ENCODE measurements at places on chromosomes 7 and 10.

DNA sequence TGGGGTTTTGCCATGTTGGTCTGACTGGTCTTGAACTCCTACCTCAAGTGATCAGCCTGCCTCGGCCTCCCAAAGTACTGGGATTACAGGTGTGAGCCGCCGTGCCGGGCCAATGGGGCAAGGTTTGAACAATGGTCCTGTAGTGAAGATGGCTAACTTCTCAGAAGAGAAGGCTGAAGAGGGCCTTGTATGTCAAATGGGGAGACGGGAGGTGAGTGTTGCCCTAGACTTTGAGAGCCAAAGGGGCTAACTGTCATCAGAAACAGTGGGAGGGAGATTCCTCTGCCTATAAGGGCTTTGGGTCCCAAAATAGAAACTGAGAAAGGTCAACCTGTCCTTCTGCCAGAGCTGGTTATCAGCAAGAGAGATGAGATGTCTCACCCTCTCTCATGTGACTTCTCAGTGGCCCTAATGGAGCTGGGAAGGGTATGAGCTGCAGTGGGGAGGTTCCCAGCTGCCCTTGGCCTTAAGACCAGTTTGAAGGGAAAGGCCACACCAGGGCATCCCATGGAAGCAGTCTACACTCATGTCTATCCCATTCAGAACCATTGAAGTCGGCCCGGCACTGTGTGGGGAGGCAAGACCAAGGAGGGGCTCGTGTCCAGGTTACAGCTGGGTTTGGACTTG lies 1.3 kb upstream of the SAMD8 start:
- no peak for DNase-seq

DNA sequence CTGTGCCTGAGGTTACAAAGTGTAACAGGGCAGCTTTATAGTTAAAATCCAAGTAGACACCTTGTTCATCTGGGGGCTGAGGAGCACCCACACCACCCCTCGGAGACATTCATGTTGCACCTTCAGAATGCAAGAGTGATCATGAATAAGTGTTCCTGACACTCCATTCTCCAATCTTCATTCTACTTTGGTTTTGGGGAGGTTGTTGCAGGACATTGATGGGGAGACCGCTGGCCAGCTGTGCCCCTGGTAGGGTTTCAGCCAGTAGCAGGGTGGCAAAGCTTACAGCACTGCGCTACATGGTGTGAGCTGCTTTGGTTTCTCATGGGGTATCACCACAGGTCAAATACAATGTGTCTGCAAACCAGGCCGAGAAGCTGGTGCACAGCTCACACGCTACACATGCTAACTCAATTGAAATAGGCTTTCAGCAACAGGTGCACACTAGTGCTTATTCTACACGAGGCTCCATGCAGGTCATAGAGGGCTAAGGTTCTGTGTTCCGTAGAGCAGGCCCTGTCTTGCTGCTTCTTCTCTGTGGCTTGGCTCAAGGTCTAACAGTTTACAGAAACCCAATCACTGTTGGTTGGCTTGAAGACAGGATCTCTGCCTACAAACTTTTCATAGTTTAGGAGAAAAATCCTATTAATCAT lies 317.4 kb upstream of the ZNF32 start:
- no peak for DNase-seq

- DNase-seq, result no peak
These were observed 69.3 kb upstream of the PDZD8 start for GRCh38 chr10:117444497-117445040.

DNA sequence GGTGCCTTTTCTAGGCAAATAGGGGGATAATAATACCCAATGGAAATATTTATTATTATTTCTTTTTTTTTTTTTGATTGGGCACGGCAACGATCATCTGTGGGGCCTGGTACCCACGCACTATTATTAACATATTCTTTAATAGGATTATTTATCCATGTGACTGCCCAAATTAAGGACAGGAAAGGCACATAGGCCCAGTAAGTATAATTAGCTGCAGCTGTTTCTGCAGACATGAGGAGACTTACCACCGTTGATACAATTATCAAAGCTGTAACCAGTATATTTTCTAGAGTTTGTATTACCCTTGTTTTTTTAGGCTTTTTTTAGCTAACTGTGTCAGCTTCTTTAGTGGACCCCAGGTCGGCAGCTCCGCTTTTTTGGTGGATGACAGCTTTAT lies 25.2 kb upstream of the GUSB start:
- no peak for DNase-seq

DNA sequence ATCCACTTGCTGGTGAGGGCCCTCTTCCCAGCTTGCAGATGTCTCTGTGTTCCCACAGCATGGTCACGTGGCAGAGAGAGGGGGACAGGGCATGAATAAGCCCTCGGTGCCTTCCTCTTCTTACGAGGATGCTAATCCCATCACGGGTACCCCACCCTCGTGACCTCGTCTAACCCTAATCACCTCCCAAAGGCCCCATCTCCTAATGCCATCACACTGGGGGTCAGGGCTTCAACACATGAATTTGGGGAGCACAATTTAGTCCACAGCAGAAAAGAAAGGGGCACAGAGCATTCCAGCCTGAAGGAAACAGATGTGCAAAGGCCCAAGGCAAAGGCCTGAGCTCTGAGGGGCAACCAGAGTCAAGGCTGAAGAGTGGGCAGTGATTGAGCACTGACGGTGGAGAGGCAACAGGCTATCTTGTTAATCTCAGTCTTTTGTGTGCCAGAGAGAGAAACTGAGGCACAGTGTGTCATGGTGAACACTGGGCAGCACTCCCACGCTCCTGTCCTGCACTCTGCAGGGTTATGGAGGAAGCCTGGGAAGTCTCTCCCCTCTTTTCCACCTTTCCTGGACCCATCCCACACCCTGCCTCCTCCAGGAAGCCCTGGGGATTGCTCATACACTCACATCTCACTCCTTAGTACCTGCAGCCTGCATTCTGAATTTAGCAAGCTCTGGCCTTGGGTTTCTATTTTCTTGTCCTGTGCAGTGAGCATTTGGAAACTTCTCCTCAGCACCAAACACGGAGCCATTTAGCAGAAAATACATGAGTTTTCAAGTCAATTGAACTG lies 49.0 kb downstream of the ALOX5 start:
- no peak for DNase-seq

DNA sequence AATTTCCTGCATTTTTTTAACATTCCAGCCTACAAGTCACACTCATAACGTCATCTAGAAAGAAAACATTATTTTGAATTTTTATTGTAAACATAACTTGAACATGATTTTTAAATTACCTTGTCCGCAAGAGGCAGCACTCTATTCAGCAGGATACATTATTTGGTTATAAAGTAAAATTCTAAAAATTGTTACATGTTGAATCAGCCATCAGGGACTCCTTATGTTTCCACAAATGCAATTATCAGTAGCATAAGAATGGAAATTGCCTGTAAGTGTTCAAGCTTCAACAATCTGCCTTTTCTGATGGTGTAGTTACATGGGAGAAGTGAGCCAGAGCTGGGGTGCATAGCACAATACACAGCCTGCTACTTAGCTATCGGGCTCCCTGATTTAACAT lies 97.5 kb downstream of the ZNF365 start:
- DNase-seq, result no peak

DNA sequence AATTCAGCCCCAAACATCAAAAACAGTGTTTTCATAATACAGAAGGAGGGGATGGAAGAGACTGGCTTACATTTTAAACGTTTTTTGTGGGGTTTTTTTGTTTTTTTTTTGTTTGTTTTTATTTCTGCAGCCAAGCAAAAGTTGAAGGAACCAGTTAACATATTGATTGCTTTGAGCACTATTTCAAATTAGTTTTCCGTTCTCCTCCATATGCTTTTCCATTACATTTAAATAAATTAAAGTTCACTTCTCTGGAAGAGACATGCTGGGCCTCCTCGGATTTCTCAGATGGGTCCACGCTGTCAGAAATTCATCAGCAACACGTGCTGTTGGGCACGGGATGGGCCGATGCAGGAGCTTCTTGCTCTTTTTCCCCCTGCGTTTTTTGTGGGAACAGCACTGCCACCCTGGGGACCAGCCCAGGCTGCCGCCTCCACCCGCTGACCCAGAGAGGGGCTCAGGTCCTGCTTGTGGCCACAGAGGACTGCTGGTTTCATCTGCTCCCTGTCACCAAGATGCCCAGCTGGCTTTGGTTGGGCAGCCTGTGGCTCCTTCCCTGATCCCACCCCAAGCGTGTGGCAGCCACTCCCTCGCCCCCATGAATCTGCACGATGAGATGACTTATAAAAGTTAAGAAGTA lies 67.7 kb upstream of the CHST15 start:
- no peak for DNase-seq

DNA sequence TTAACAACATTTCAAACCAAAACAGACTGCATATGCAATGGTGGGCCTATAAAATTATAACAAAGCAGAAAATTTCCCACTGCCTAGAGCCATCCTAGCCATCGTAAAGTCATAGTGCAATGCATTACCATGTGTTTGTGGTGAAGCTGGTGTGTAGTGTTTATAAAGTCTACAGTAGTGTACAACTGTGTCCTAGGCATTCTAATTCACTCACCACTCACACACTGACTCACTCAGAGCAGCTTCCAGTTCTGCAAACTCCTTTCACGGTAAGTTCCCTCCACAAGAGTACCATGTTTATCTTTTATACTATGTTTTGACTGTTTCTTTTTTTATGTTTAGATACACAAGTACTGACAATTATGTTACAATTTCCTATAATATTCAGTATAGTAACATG lies 1104.1 kb upstream of the PHF14 start:
- DNase-seq, result no peak
